Cortex of kidney (tissue), 1 donor: ENCODE measurements at places on chromosomes 2 and 18.

- no peak for DNase-seq
Measured at GRCh38 chr2:2765839-2766495, 434.9 kb upstream of the MYT1L start.

- no peak for DNase-seq
Measured at GRCh38 chr18:47215554-47216138, 35.8 kb downstream of the SKOR2 start.

- no peak for DNase-seq
Measured at GRCh38 chr18:68985172-68985820, 187.4 kb downstream of the CCDC102B start.

DNA sequence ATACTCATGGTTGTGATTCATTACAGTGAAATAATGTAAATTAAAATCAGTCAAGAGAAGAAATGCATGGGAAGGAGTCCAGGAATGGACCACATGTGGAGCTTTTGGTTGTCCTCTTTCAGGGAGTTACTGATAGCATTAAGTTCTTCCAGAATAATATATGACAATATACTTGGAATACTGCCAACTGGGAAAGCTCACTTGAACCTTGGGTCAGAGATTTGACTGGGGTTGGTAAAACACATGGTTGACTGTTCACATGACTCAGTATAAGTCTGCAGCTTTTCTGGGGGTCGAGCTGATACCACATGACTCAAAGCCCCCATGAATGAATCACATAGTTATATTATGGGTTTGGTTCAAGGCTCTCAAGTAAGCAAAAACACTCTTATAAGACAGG, 1109.0 kb upstream of the CHAC2 start:
- DNase-seq: no peak

DNA sequence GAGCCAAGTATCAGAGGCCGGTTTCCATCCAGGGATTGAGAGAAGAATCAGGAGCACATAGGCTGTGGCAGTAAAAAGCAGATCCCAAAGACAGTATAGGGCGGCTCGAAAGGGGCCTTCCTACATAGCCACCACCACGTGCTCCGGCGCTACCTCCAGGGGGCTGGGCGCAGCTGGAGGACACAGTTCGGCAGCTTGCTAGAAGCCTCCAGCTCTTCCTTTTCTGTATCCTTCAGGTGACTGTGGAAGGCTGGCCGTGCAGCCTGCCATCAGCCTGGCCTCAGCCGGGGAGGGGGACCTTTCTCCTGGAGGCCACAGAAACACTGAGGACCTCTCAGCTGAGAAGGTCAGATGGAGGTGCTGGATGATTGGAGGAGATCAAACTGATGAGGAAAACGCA, 183.6 kb upstream of the GLI2 start:
- DNase-seq: no peak

DNA sequence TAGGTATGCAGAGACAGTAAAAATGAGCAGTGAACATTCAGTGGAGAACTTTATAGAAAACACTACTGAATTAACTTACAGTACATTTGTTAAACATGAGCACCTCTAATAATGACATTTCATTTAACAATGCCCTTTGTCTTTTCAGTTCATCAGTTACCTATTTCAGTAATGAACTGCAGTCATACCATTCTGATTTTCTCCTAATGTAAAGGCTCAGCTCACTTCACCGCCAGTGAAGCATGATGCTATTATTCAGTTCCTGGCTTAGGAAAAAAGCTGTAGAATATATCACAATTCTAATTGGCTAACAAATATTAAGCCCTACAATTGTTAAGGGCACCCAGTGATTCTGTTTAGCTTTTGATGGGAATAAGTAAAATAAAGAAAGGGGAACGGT, 37.1 kb upstream of the CCDC93 start:
- no peak for DNase-seq

- DNase-seq: no peak
Measured at GRCh38 chr18:74316257-74317170, 875 bp downstream of the C18orf63 start.

DNA sequence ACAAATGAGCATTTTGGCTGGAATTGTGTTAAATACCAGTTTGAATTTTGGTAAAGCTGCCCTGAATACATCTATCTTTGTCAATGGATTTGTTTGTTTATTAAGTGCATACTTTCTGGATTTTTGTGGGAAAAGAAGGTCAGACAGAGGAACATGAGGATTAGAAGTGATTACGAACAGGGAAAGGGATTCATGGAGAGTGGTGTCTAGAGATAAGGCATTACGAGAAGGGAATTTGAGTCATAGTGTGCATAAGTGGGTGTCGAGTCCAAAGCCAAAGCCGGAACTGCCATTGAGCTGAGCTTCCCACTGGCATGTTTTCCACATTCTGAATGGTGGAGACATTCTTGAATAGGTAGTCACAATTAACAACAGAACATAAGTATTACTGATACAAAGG, 68.9 kb upstream of the EFEMP1 start:
- no peak for DNase-seq

- DNase-seq: no peak
Measured at GRCh38 chr18:58402247-58402646, 226.6 kb downstream of the ALPK2 start.
